Tongue (tissue), 3 donors: ENCODE measurements at places on chromosomes 4 and X. TPM values are rescaled to one million over a fixed set of nuclear protein-coding genes. Genes with fewer than 3 reads are reported as not detected.

DNA sequence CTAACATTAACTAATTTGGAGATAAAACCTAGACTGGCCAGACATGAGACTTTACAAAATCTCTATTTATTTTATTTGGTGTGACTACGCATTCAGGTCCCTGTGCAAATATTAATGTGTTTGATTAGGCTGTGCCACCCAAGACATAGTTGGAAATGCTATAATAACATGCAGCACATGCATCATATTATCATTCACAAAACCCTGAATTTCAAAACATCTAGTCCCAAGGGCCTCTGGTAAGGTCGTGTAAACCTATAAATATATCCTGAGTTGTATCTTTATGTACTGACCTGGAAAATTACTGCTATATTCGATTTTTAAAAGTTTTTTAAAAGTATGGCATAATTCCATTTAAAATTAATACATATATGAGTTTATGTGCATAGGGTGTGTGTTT, 47.1 kb upstream of the FAT4 start:
- no peak for DNase-seq

VSIG4 gene
- 6.4 TPM for total RNA-seq

JADE3 gene
- total RNA-seq = 6.3 TPM

- DNase-seq = no peak
Measured at GRCh38 chr4:51859476-51860031, 16.6 kb downstream of the DCUN1D4 start.

SASH3 gene
- 1.5 TPM for total RNA-seq
